ENCODE measurements at places on chromosomes 2 and 18. TPM values are rescaled to one million over a fixed set of nuclear protein-coding genes. Genes with fewer than 3 reads are reported as not detected.

The ZNF396 gene
- 2.2 TPM for total RNA-seq

GRCh38 chr2:241542278-241542605 lies 16.3 kb upstream of the BOK start:
- no peak overlapping the region for H3K27ac ChIP-seq
- no peak overlapping the region for H3K4me3 ChIP-seq
- peaks cover 73% of the 10 kb centered on the region for H3K27me3 ChIP-seq
- H3K36me3 ChIP-seq: no peaks in the 10 kb centered on the region
- peaks cover 12% of the 10 kb centered on the region for H3K4me1 ChIP-seq
- DNase-seq: no peak

DNA sequence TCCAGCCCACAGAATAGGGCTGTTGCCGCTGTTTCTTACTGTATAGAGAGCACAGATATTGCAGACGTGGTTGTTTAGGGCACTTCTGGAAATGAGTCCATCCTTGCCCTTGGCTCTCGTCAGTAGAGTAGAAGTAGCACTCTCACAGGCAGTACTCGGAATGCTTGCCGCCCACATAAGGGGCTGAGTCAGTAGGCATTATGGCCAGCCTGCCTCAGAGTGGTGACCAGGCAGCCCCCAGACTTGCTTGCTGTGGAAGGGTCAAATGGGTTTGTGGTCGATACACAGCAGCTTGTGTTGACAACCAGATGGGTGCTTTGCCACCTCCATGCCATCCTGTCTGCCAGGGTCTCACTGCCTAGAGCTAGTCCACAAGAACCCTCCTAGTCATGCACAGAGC lies 38.7 kb downstream of the PLEKHB2 start:
- no peak overlapping the region for H3K27ac ChIP-seq
- no peak overlapping the region for H3K4me3 ChIP-seq
- no peak for DNase-seq

GRCh38 chr2:130744287-130745117 lies 10.8 kb upstream of the AMER3 start:
- DNase-seq: peak; percentile 50
- no peak overlapping the region for H3K4me3 ChIP-seq
- no peaks in the 10 kb centered on the region for H3K27me3 ChIP-seq

DNA sequence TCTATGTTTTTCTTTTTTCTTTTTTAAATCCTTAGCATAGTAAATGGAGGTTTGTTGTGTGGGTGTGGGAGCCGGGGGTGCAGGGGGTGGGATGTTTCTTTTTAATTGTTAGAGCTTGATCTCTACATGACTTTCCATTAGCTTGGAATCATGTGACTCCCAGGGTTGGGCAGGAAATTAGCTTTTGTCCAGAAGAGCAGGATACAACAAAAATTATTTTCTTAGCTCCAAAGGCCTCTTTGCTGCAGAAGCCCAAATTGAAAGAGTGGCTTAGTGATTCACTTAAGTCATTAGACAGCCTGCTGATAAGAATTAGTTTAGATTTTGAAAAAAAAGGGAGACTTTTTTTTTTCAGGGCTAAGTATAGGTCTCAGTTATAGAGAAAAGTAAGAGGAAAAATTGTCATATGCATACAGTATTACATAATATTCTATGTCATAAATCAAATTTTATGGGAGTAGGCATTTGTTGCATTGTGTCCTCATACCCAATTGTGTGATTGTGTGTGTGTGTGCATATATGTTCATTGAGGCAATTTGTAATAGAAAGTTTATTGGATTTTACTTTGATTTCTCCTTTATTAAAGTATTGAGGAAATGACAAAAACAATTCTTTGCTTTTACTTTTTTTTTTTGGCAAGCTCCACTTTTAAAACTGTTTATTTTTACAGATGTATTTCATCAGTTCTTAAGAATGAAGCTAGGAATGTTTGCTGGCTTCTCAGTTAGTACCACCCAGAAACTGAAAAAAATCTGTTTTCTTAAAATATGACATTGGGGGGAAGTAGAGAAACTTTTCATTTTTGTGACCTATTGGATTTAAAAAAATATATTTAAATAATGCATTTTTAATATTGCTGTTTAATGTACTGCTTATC lies 47.4 kb downstream of the TSPYL6 start:
- DNase-seq: no peak
- H3K4me3 ChIP-seq: no peak overlapping the region
- no peak overlapping the region for H3K27ac ChIP-seq
